ENCODE measurements at places on chromosomes 5 and 9. TPM values are rescaled to one million over a fixed set of nuclear protein-coding genes. Genes with fewer than 3 reads are reported as not detected.

DNA sequence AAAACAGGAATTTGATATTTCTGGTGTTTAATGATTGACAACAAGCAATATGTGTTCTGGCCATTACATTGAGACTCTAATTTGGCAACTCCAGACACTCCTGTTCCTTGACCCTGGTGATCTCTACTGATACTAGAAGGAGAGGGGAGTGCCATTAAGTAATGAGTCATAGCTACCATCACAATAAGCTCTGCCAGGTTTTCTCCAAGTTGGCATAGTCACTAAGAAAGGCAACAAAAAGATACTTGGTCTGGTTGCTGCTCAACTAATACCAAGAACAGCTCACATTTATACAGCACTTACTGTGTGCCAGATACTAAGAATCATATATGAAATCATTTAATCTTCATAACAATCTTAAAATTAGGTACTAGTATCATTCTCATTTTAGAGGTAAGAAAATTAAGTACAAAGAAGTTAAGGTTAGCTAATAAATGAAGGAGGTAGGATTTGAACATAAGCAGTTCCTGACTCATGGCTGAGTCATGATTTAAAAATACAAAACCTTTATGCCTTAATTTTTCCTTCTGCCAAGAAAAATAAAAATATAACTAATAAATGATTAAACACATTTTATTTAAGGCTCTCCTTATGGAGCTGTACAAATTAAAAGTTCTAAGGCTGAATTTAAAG lies 19.9 kb upstream of the PRXL2C start:
- H3K27ac ChIP-seq: peak overlapping the region; percentile 78
- DNase-seq: peak; percentile 71
- no peaks in the 10 kb centered on the region for H3K36me3 ChIP-seq
- peaks cover 18% of the 10 kb centered on the region for H3K4me1 ChIP-seq
- H3K27me3 ChIP-seq: no peaks in the 10 kb centered on the region
- no peak overlapping the region for H3K4me3 ChIP-seq

- no peak overlapping the region for H3K4me3 ChIP-seq
- DNase-seq: no peak
- H3K36me3 ChIP-seq: no peaks in the 10 kb centered on the region
Observed at GRCh38 chr5:98942847-98943246, 14.0 kb upstream of the CHD1 start.

GRCh38 chr9:106718936-106719335 lies 144.0 kb upstream of the ZNF462 start:
- H3K27me3 ChIP-seq: no peaks in the 10 kb centered on the region
- peaks cover 31% of the 10 kb centered on the region for H3K4me1 ChIP-seq
- no peak overlapping the region for H3K4me3 ChIP-seq
- H3K36me3 ChIP-seq: no peaks in the 10 kb centered on the region
- DNase-seq: peak; percentile 40
- H3K27ac ChIP-seq: no peak overlapping the region

- H3K27me3 ChIP-seq: no peaks in the 10 kb centered on the region
- peaks cover 28% of the 10 kb centered on the region for H3K4me1 ChIP-seq
- no peak overlapping the region for H3K27ac ChIP-seq
Observed at GRCh38 chr5:27911216-27911615, 872.8 kb upstream of the CDH9 start.

The TLX3 gene
- total RNA-seq: not detected

DNA sequence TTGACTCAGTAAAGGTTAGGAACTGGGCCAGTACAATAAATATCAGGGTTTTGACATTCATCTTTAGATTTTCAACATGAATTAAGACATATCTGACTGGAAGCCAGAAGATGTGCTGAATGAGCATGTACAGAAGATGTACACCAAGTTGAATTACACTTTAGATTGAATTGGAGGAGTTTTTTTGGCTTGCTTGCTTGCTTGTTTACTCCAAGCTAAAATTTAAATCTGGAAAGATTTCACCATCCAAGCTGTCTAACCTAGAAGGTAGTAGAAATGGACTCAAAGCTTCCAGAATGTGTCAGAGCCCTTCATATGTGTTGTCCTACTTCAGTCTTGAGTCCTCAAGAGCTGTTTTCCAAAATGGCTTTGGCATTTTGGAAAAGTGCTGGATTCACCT lies 49.0 kb upstream of the FCHO2 start:
- H3K4me3 ChIP-seq: no peak overlapping the region
- DNase-seq: no peak
- H3K36me3 ChIP-seq: peaks cover 51% of the 10 kb centered on the region

- H3K4me1 ChIP-seq: no peaks in the 10 kb centered on the region
- no peak overlapping the region for H3K27ac ChIP-seq
- H3K27me3 ChIP-seq: no peaks in the 10 kb centered on the region
- no peaks in the 10 kb centered on the region for H3K36me3 ChIP-seq
Observed at GRCh38 chr5:103829585-103829984, 267.0 kb upstream of the NUDT12 start.

DNA sequence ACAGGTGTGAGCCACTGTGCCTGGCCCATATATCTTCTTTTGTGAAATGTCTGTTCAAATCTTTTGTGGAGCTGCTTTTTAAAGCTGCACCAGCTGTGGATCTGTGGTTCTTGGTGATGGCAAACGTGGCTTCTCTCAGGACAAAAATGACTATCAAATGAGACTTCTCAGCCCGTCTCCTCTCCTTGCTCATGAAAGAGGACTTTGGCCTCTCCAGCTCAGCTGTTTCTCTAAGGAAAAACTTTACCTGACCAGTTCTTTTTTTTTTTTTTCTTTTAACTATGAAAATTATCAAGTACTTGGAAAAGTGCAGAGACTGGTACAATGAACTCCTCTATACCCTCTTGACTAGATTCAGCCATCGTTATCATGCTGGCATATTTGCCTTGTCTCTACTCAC lies 44.8 kb downstream of the RALGPS1 start:
- peaks cover 11% of the 10 kb centered on the region for H3K4me1 ChIP-seq
- no peaks in the 10 kb centered on the region for H3K36me3 ChIP-seq
- no peak overlapping the region for H3K4me3 ChIP-seq
- DNase-seq: no peak

GRCh38 chr5:151868451-151868850 lies 56.2 kb downstream of the GLRA1 start:
- H3K4me1 ChIP-seq: peaks cover 8% of the 10 kb centered on the region
- H3K36me3 ChIP-seq: no peaks in the 10 kb centered on the region
- H3K27me3 ChIP-seq: no peaks in the 10 kb centered on the region
- DNase-seq: no peak
- no peak overlapping the region for H3K4me3 ChIP-seq

GRCh38 chr5:72387985-72388384 lies 67.8 kb downstream of the PTCD2 start:
- peaks cover 51% of the 10 kb centered on the region for H3K4me1 ChIP-seq
- H3K27ac ChIP-seq: peak overlapping the region; percentile 56
- no peaks in the 10 kb centered on the region for H3K27me3 ChIP-seq
- H3K36me3 ChIP-seq: no peaks in the 10 kb centered on the region
- no peak overlapping the region for H3K4me3 ChIP-seq

The TYRP1 gene
- total RNA-seq: not detected

DNA sequence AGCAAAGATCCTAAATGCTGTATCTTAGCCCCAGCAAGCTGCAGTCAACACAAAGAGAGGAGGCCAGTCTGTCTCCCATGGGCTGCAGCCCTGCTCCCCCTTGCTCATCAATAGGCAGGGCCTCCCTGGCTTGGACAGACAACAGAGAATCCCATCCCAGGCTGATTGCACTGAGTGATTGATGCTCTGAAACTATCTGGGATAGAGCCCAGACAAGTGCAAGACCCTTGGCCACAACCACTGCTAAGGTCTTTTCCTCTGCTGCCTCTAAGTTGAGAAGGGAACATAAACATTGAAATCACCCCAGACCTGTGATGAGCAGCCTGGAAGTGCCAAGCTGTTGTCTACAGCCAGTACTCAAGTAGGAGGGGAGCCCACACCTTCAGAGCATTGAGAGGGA lies 661.0 kb upstream of the CDH18 start:
- H3K4me1 ChIP-seq: no peaks in the 10 kb centered on the region
- no peak overlapping the region for H3K27ac ChIP-seq
- no peaks in the 10 kb centered on the region for H3K36me3 ChIP-seq
- H3K27me3 ChIP-seq: no peaks in the 10 kb centered on the region

DNA sequence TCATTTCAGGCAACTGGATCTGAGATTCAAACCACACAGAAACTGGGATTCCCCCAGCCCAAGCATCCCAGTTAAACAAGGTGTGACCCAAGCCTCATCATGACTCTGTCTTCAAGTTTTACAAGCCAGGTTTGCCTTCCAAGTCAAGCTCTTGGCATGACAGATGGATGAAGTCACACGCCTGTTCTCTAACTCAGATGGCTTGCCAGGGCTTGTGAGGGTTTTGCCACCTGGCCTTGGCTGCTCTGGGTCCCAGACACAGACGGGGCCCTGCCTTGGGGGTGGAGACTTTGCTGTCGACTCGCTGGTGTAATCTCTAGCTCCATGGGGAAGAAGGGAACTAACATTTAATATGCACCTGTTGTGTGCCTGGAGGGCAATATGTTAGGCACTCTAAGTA lies 95.8 kb upstream of the RARS1 start:
- H3K4me3 ChIP-seq: no peak overlapping the region
- H3K36me3 ChIP-seq: peaks cover 13% of the 10 kb centered on the region

DNA sequence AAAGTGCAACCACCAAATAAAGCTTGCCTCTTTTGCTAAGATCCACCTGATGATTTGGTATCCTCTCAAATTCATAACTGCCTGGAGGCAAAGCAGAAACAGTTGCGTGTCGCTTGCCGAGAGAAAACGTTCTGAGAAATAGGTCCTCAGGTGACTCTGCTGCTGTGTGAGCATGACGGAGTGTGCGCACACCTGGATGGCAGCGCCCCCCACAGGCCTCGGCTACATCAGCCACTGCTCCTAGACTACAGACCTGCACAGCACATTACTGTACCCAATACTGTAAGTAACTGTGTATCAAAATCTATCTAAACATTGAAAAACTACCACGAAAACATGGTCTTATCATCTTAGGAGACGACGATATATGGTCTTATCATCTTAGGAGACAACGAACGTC lies 87.4 kb downstream of the CAMSAP1 start:
- no peaks in the 10 kb centered on the region for H3K4me1 ChIP-seq
- H3K27ac ChIP-seq: no peak overlapping the region
- no peak for DNase-seq
- H3K4me3 ChIP-seq: no peak overlapping the region

The ACTBL2 gene
- total RNA-seq: 0.12 TPM

The PCDHB8 gene
- total RNA-seq: 0.40 TPM

The CNTLN gene
- 12.1 TPM for total RNA-seq

The CDH18 gene
- total RNA-seq: 0.15 TPM

- H3K27me3 ChIP-seq: no peaks in the 10 kb centered on the region
- H3K27ac ChIP-seq: no peak overlapping the region
- no peak for DNase-seq
- no peak overlapping the region for H3K4me3 ChIP-seq
- H3K4me1 ChIP-seq: no peaks in the 10 kb centered on the region
Observed at GRCh38 chr5:55030220-55030619, 6.2 kb downstream of the GZMK start.

- H3K4me1 ChIP-seq: no peaks in the 10 kb centered on the region
- DNase-seq: no peak
- no peak overlapping the region for H3K4me3 ChIP-seq
- H3K27me3 ChIP-seq: no peaks in the 10 kb centered on the region
Observed at GRCh38 chr9:83405759-83406158, 132.4 kb downstream of the FRMD3 start.

DNA sequence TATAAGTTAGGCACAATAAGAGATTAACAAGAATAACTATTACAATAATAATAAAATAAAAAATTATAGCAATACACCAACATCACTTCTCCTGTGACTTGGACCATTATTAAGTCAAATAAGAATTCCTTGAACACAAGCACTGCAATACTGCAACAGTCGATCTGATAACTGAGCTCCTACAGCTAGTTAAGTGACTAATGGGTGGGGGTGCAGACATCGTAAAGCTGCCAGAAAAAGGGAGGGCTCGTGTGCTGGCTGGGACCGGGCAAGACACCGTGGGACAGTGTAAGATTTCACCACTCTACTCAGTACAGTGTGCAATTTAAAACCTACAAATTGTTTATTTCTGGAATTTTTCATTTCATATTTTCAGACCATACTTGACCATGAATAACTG lies 78.8 kb downstream of the SNX24 start:
- no peaks in the 10 kb centered on the region for H3K27me3 ChIP-seq
- H3K27ac ChIP-seq: no peak overlapping the region
- no peak overlapping the region for H3K4me3 ChIP-seq
- DNase-seq: no peak

DNA sequence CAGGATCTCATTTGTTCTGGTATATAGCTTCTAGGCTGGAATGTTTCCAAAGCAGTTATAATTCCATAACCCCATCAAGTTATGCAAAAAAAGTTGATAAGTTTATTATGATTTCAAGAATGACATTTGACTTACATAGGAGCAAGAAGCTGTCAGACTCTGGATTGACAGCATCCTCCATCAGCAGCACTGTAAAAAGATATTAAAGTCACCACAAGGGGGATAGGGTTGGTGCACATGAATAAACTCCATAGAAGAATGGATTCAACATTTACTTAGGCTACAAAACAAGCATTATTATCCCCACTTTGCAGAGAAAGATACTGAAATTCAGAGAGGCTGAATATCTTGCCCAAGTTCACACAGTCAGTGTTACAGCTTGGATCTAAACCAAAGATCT lies 208.9 kb upstream of the SLC30A5 start:
- no peaks in the 10 kb centered on the region for H3K4me1 ChIP-seq
- no peaks in the 10 kb centered on the region for H3K27me3 ChIP-seq
- H3K27ac ChIP-seq: no peak overlapping the region
- DNase-seq: peak; percentile 48
- no peak overlapping the region for H3K4me3 ChIP-seq

DNA sequence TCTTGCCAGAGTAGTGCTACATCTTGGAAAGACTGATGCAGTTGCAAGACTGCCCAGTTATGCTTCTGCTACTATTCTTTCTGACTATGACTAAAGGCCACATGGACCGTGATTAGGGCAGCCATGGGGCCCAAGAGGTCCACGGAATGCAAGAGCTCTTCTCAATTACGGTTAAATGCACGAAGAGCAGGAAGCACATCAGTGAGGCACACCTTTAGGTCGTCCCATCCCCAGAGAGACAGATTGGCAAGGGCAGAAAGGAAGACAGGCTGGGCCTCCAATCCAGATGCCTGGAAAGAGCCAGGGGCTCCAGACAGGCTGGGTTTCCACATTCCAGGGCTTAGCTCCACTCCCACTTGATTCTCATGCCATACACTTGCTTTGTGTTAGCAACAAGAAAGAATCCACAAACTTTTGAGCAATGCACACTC lies 132.3 kb upstream of the SLIT3 start:
- H3K4me3 ChIP-seq: no peak overlapping the region
- peaks cover 26% of the 10 kb centered on the region for H3K27me3 ChIP-seq
- no peaks in the 10 kb centered on the region for H3K36me3 ChIP-seq
- no peak overlapping the region for H3K27ac ChIP-seq

DNA sequence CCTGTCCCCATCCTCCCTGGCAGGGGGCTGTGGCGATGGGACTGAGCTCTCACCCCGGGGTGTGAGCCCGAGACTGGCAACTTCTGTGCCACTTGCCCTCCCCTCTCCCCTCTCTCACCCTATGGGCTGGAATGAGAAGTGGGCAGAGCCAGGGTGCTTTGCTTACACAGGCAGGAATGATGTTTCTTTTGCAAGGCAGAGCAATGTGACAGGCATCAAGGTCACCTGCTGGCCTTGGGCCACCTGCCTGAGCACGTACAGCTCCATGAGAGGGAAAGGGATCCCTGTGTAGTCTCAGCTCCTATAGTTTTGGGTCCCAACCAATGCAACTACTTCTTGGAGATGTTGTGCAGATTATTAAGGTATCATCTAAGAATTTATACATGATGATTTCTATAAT lies 252.8 kb upstream of the DAP start:
- no peaks in the 10 kb centered on the region for H3K4me1 ChIP-seq
- DNase-seq: no peak
- no peaks in the 10 kb centered on the region for H3K36me3 ChIP-seq
- no peak overlapping the region for H3K27ac ChIP-seq
- no peak overlapping the region for H3K4me3 ChIP-seq

The CARTPT gene
- not detected for total RNA-seq
